CD4-positive, alpha-beta T cell (primary cell): ENCODE measurements at places on chromosomes 4 and X.

- no peak for DNase-seq
Measured at GRCh38 chr4:98716796-98717195, 58.4 kb upstream of the TSPAN5 start.

DNA sequence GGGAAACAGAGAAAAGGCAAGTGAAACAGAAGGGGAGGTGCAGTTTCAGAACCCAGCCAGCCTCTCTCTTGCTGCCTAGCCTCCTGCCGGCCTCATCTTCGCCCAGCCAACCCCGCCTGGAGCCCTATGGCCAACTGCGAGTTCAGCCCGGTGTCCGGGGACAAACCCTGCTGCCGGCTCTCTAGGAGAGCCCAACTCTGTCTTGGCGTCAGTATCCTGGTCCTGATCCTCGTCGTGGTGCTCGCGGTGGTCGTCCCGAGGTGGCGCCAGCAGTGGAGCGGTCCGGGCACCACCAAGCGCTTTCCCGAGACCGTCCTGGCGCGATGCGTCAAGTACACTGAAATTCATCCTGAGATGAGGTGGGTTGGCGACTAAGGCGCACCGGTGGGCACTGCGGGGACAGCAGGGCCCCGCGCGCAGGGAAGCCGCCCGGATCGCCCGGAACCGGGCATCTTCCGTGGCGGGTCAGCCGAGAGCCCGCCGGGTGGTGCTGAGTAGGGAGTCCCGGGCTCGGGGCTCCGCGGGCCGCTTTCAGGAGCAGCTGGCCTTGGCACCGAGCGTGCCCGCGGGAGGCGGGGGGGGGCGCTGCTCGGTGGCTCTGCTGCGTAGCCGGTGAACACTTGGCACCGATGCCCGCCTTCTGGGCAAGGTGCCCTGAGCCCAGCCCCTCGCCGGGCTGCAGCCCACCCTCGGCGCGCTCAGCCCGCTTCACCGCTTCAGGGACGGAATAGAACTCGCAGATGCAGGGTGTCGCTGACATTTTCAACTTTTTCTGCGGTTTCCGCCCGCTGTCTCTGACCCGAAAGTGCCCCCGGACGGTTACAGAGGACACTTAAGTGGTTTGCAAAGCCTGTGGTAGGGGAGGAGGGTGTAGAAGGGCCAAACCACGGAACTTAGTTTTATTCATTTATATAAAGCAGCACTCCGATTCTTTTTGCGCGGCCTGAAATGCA lies at the start of gene CD38:
Gene CD38 (plus strand): TSS at position 40 of the 953 bp plus-strand sequence. CDS start 87 bp downstream, at position 127.
- DNase-seq, result peak; percentile 16

DNA sequence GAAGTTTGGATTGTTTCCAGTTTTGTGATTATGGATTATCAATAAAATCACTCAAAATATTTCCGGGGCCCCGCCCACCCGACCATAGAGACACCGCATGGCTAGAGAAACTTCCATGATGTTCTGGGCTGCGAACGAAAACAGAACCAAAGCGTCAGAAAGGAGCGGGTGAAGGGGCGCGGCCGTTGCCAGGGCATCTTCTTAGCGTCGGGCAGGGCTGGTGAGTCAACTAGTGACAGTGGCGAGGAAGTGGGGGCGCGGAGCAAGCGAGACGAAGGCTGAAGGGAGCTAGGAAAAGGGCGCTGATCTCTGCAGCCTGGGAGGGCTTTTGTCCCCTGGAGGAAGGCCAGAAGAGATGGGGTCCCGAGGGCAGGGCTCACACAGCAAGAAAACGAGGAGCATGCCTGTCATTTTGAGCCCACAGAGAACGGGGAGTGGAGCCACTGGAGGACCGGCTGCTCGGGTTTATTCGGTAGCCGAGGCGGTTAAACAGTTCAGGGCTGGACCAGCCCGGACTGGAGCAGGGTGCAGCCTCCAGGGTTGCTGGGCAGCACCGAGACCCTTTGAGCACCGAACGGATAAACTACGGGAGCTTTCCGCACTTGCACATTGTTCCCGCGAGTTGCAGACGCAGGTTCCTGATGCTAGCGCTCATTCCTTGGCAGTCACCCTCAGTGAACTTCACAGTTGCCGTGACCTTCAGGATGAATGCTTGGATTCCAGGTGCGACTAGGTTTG lies 298.1 kb upstream of the TRPC5 start:
- no peak for DNase-seq

DNA sequence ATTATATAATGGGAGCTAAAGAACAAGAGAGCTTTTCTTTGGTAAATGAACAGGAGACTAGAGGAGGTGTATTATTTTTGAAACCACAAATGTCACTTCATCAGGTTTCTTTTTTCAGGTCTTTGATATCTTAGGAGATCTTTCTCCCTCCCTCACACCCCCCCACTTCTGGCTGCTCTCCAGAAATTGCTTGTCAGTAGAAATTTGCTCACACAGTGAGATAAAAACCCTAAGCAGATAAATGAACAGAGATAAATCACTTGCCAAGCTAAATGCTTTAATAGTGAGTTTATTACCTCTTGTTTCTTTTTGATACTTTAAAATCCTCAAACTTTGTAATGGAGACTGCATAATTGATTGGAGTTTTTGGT lies 421.2 kb upstream of the TENM3 start:
- DNase-seq, result no peak

DNA sequence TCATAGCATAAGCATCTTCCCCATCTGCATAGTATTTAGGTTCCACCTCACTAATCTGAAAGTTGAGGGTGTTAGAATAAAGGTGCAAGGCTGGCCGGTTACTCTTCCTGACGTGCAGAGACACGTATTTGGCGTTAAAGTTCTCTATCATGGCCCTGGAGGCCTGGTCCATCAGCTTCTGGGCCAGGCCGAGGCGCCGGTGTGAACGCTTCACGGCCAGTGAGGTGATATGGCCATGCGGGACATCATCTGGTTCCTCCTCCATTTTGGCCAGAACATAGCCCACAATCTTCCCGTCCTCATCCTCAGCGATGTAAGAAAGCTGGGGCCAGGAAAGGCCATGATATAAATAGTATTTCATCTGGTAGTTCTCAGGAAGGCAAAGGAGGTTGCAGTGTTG lies 425 bp downstream of the NAA11 start:
- no peak for DNase-seq

- no peak for DNase-seq
Measured at GRCh38 chr4:2788532-2789103, 4.3 kb upstream of the SH3BP2 start.
